Brain (organoid and tissue), 16 donors: ENCODE measurements at places on chromosomes 3 and 15. TPM values are rescaled to one million over a fixed set of nuclear protein-coding genes. Genes with fewer than 3 reads are reported as not detected.

The GPR149 gene
- not detected for polyA plus RNA-seq

The MGLL gene
- polyA plus RNA-seq: 58.2 TPM

The ZBED2 gene
- polyA plus RNA-seq: not detected

The PIERCE2 gene
- 4.2 TPM for polyA plus RNA-seq

The CDC25A gene
- 3.5 TPM for polyA plus RNA-seq

The TWF2 gene
- polyA plus RNA-seq: 49.4 TPM

The POLQ gene
- 1.2 TPM for polyA plus RNA-seq

The IGDCC3 gene
- 0.63 TPM for polyA plus RNA-seq

The MESP1 gene
- polyA plus RNA-seq: 17.5 TPM

The SLC35G2 gene
- 12.8 TPM for polyA plus RNA-seq

The GOLGA8G gene
- not detected for polyA plus RNA-seq

The XCR1 gene
- not detected for polyA plus RNA-seq

The NR2F2 gene
- polyA plus RNA-seq: 60.4 TPM

The LMAN1L gene
- not detected for polyA plus RNA-seq

The MKRN3 gene
- 6.5 TPM for polyA plus RNA-seq

The MYO9A gene
- polyA plus RNA-seq: 3.2 TPM

The CCR4 gene
- not detected for polyA plus RNA-seq

The CFAP100 gene
- not detected for polyA plus RNA-seq

The SERINC4 gene
- 0.22 TPM for polyA plus RNA-seq

The SPATA12 gene
- not detected for polyA plus RNA-seq

The SMAD6 gene
- 2.3 TPM for polyA plus RNA-seq

The TADA3 gene
- 83.6 TPM for polyA plus RNA-seq

The KLHL40 gene
- not detected for polyA plus RNA-seq

The GPR160 gene
- 0.68 TPM for polyA plus RNA-seq

The RAD51 gene
- polyA plus RNA-seq: 24.7 TPM
